ENCODE measurements at places on chromosomes 6 and 20. TPM values are rescaled to one million over a fixed set of nuclear protein-coding genes. Genes with fewer than 3 reads are reported as not detected.

DNA sequence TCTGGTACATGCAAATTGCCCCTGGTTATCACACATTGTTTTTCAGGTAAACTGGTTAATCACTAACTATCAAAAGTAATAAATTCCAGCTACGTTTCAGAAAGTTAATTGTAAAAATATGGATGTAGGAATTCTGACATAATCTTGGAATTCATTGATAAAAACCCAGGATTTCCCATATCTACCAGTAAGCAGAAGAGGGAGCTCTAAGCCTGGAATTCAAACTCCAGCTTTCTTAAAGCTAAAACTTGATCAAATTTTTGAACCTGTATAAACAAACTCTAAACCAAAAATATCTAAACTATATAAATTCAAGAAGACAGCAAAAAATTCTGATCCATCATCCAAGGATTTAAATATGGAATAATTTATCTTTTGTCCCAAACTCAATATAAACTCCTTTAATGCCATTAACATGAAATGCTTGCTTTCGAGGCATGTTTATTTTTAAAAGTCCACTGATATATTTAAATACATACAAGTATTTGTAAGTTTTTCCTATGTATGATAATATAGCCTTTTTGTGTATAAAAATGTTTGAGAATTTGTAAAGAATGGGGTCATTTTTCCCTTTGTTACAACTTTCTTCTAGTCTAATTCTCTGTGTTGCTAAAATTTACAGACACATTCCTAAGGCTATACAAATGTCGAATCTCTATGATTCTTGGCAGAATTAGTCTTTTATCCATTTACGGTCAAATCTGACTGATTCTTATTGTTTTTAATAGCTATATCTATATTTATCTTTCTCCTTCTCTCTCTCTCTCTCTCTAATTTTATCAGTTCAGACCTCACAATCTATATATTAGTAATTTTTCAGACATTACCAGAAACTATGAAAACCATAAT lies 91.4 kb upstream of the RNF217 start:
- no peak for DNase-seq

- DNase-seq: no peak
Measured at GRCh38 chr20:63100174-63100925, 93.6 kb upstream of the BHLHE23 start.

GRCh38 chr6:167793421-167793820 lies 33.3 kb upstream of the AFDN start:
- DNase-seq: peak; percentile 16

- DNase-seq: no peak
Measured at GRCh38 chr6:162974685-162975084, 246.9 kb downstream of the PACRG start.

DNA sequence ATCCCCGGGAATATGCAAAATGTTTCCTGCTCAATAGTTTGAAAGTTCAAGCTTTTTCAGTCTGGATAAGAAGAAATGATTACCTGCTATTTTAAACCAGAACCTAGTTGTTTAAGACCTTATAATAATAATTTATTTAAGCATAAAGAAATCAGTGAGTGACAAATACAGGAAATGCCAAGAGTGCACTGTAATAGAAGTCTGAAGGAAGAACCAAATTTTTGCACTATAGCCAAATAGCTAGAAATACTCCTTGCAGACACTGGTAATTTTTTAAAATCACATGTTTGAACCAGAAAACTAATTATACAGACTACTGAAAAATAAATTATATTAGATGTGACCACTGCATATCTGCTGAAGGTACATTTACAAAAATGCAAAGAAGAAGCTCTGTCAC lies 93.2 kb downstream of the MMS22L start:
- DNase-seq: no peak

GRCh38 chr6:128993166-128993565 lies 110.2 kb downstream of the LAMA2 start:
- no peak for DNase-seq

Gene GRM1
- total RNA-seq: 0.53 TPM

Gene KCNK5
- total RNA-seq: 0.58 TPM

Gene PCSK2
- total RNA-seq: not detected

Gene MCCD1
- total RNA-seq: not detected

Gene FAM184A
- 1.4 TPM for total RNA-seq

Gene KCNQ2
- 6.6 TPM for total RNA-seq

Gene IL17F
- not detected for total RNA-seq

Gene PHACTR2
- total RNA-seq: 24.4 TPM

All from H4 (cell line).